ENCODE measurements at places on chromosomes 7 and 10.

GRCh38 chr10:118939211-118940007 lies 90.1 kb upstream of the NANOS1 start:
- no peak for DNase-seq

- DNase-seq = no peak
Observed at GRCh38 chr10:124008187-124008586, 85.2 kb downstream of the CHST15 start.

DNA sequence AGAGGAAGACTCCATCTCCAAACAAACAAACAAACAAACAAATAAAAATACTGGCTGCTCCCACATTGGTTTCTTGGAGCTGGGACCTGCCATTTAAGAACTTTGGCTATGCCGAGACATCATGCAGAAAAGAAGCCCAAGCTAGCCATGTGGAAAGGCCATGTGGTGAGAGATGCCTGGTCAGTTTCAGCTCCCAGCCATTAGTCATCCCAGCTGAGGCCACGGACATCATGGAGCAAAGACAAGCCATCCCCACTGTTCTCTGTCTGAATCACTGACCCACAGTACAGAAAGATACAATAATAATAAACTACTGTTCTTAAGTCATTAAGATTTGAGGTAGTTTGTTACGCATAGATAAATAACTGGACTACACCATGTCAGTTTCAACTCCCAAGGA lies 70.0 kb upstream of the PCBD1 start:
- no peak for DNase-seq

- DNase-seq = no peak
Observed at GRCh38 chr10:73357166-73357565, 1.5 kb downstream of the CFAP70 start.

DNA sequence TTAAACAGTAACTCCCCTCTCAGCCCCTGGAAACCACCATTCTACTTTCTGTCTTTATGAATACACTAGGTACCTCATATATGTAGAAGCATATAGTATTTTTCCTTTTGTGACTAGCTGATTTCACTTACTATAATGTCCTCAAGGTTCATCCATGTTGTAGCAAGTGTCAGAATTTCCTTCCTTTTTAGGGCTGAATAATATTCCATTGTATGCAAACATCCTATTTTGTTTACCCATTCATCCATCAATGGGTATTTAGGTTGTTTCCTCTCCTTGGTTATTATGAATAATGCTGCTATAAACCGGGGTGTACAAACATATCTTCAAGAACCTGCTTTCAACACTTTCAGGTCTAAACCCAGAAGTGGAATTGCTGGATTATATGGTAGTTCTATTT lies 125.3 kb downstream of the SGMS1 start:
- DNase-seq = no peak

- no peak for DNase-seq
Observed at GRCh38 chr7:128206747-128207500, 34.2 kb upstream of the LEP start.

GRCh38 chr7:3922175-3922635 lies 621.2 kb downstream of the SDK1 start:
- DNase-seq = no peak

GRCh38 chr7:90821961-90822620 lies 226.0 kb downstream of the CDK14 start:
- DNase-seq = no peak

- DNase-seq = no peak
Observed at GRCh38 chr10:50447691-50448090, 176.1 kb downstream of the SGMS1 start.

GRCh38 chr7:3245721-3246120 lies 55.3 kb upstream of the SDK1 start:
- no peak for DNase-seq
